ENCODE measurements at places on chromosomes 4 and X.

- DNase-seq = no peak
These were observed 27.7 kb downstream of the DCUN1D4 start for GRCh38 chr4:51870441-51871188.

GRCh38 chr4:78529569-78530209, 21.9 kb upstream of the ANXA3 start:
- DNase-seq = no peak

DNA sequence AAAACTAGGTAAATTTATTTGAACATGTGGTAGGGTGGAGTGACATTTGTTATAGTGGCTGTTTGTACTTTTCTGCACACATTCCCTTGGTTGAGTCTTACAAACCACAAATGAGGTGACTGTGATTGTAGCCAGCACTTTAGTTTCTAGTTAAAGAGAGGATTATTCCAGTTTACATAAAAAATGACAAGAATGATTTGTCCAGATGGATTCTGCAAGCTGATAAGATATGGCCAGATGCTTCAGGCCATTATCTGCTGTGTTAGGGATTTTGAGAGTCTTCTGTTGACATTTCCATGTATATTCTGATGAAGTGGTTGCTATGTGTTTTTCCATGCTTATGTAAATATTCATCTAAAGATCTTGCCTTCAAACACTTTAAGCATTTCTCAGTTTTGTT, 31.0 kb upstream of the PDE5A start:
- DNase-seq = no peak

GRCh38 chr4:147862043-147862692, 130.3 kb downstream of the ARHGAP10 start:
- no peak for DNase-seq

- no peak for DNase-seq
These were observed 12.2 kb downstream of the SAT1 start for GRCh38 chrX:23795221-23795620.

GRCh38 chr4:185764876-185765275, 47.1 kb downstream of the SORBS2 start:
- no peak for DNase-seq

- no peak for DNase-seq
These were observed 64.8 kb downstream of the GLRA3 start for GRCh38 chr4:174764105-174764729.

- DNase-seq = no peak
These were observed 162.2 kb downstream of the BCOR start for GRCh38 chrX:39935411-39936064.

DNA sequence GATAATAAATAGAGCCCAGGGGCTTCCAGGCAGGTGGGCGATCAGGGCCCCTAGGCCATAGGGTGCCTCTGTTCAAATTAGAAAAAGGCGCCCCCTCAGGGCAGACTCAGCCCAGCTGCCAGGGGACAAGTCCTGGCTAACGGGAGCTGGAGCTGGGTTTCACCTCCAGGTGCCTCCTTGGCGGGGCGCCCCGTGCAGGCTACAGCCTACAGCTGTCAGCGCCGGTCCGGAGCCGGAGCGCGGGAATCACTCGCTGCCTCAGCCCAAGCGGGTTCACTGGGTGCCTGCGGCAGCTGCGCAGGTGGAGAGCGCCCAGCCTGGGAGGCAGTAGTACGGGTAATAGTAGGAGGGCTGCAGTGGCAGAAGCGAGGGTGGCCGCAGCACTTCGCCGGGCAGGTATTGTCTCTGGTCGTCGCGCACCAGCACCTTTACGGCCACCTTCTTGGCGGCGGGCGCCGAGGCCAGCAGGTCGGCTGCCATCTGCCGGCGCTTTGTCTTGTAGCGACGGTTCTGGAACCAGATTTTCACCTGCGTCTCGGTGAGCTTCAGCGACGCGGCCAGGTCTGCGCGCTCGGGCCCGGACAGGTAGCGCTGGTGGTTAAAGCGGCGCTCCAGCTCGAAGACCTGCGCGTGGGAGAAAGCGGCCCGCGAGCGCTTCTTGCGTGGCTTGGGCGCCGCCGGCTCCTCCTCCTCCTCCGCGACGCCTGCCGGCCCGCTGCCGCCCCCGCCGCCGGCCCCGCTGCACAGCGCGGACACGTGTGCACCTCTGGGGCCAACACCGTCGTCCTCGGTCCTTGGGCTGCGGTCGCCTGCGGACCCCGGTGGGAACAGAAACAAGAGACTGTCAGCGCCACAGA, 2.4 kb downstream of the NKX3-2 start:
- no peak for DNase-seq

GRCh38 chr4:14994242-14994641, 8.0 kb upstream of the CPEB2 start:
- no peak for DNase-seq

GRCh38 chrX:119174900-119175299, 47.3 kb upstream of the KIAA1210 start:
- no peak for DNase-seq

GRCh38 chrX:32370456-32371205, 840.7 kb downstream of the DMD start:
- DNase-seq = no peak

- no peak for DNase-seq
These were observed 10.8 kb upstream of the HHIP start for GRCh38 chr4:144634978-144635747.

DNA sequence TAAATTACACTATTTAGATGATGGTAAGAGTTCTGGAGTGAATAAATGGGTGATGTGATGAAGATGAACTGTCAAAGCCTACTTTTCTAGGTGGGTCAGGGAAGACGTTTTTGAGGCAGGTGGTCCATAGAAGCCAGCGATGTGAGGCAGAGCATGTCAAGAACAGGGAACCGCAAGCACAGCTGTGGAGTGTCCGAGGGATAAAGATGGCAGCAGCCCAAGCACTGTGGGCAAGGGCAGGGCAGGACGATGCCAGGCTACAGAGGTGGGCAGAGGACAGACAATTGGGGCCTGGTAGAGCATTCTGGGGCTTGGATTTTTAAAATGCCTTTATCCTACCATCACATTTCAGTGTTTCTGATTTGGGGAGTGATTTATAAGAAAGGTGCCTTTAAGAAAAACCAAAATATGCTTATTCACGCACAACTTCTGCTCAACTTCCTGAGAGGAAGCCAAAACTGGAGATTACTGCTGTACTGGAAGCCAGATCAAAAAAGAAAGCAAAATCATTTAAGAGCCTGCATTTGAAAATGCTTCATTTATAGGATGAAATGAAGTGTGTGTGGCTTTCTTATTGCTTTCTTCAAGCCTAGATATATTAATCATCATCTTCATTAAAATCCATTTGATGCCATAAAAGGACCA, 119.0 kb upstream of the WDR17 start:
- DNase-seq = no peak

DNA sequence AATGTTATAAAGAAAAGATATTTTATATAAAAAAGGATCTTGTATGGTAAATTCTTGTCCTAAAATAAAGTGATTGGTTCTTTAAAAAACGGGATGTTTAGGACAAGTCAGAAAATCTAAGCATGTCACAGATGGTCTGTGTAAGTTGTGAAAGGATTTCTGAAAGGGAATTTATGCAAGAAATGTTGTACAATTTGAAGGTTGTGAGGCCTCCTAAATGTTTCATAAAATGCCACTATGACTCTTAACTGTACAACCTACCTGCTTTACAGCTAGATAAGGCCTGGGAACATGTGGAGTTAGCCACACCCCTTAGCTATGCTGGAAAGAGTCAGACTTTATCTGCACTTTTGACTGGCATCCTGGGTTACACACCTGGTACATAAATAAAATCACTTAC, 951.5 kb upstream of the POU3F4 start:
- DNase-seq = no peak

DNA sequence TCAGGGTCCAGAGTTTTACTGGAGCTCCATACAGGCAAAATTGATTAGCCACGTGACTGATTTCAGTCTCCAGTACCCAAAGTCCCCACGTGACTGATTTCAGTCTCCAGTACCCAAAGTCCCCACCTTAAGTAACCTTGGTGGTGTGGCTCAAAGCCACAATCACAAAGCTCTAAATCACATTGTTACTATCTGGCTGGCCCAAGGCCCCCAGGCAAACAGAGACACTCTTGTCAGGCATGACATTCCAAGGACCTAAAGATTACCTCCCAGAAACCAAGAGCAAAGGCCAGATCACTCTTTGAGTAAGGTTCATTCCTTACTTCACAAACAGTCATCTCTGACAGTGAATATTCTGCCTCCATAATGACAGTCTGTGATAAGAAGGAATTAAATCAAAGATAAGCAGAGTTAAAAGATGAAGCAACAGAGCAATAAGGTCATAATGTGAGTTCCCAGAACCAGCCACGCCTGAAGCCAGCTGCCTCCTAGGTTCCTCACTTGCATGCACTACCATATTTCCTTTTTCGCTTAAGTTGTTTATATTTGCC, 78.5 kb downstream of the ANXA3 start:
- no peak for DNase-seq

DNA sequence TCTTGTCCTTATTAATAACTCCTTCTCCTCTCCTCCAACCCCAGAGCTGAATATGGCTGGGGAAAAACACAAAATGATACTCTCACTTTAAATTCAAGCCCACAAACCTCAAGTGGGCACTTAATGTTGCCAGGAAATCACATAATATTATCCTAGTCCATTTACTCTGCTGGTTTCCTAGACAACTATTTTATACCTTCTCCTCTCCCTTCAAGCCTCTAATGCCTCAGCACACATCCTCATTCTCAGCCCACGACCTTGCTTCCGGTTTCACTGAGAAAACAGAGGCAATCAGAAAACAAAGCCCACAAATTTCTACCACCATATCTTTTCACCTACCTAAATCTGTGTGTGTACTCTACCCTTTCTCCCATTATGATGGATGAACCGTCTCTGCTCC, 12.1 kb upstream of the CLCN5 start:
- DNase-seq = no peak

- no peak for DNase-seq
These were observed 546.5 kb upstream of the SMIM31 start for GRCh38 chr4:164207460-164207859.

DNA sequence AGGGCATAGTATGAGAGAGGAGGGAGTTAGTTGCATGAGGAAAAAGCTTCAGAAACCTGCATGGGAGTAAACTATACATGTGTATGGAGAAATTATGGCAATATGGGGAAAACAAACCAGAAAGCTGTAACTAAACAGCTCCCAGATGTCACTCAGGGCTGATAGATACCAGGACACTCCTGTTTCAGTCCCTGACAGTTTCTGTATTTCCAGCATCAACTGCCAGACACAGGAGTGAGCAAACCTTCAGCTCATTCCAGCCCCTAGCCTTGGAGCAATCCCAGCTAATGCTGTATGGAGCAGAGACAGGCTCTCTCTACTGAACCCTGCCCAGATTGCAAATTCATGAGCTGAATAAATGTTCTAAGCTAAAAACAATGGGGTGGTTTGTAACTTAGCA, 382.9 kb upstream of the MAGEB18 start:
- no peak for DNase-seq

All from activated T-cell treated with anti-CD3 and anti-CD28 coated beads for 24 hours (primary cell).